HCT116 (cell line): ENCODE measurements at places on chromosomes 5 and 9. TPM values are rescaled to one million over a fixed set of nuclear protein-coding genes. Genes with fewer than 3 reads are reported as not detected.

Gene NEUROG1
- not detected for total RNA-seq

GRCh38 chr5:130251931-130252330 is 347.7 kb downstream of the CHSY3 start:
- H3K27me3 ChIP-seq: no peaks in the 10 kb centered on the region
- no peak for DNase-seq
- no peak overlapping the region for H3K4me3 ChIP-seq
- H3K36me3 ChIP-seq: no peaks in the 10 kb centered on the region

GRCh38 chr5:77921094-77921768 is 145.1 kb upstream of the TBCA start:
- DNase-seq: no peak
- no peak overlapping the region for H3K4me3 ChIP-seq
- no peak overlapping the region for H3K27ac ChIP-seq
- no peaks in the 10 kb centered on the region for H3K36me3 ChIP-seq
- H3K4me1 ChIP-seq: no peaks in the 10 kb centered on the region

- no peak for DNase-seq
- peak overlapping the region; percentile 89 for H3K4me3 ChIP-seq
- peaks cover 4% of the 10 kb centered on the region; the same call in 1 of the 2 replicates for H3K36me3 ChIP-seq
- H3K27ac ChIP-seq: peak overlapping the region; percentile 70; the same call in 1 of the 2 replicates
- no peaks in the 10 kb centered on the region for H3K27me3 ChIP-seq
- H3K4me1 ChIP-seq: peaks cover 20% of the 10 kb centered on the region
These were observed 473 bp downstream of the ZBTB34 start for GRCh38 chr9:126860757-126861466.

Gene EGFLAM
- not detected for total RNA-seq

- H3K27me3 ChIP-seq: no peaks in the 10 kb centered on the region
- no peak overlapping the region for H3K27ac ChIP-seq
- H3K4me1 ChIP-seq: peaks cover 9% of the 10 kb centered on the region
- H3K4me3 ChIP-seq: no peak overlapping the region
These were observed 72.6 kb downstream of the RGS3 start for GRCh38 chr9:113536166-113536482.

- H3K27ac ChIP-seq: no peak overlapping the region
- DNase-seq: no peak
- peaks cover 25% of the 10 kb centered on the region; the same call in 1 of the 2 replicates for H3K36me3 ChIP-seq
- no peak overlapping the region for H3K4me3 ChIP-seq
These were observed 42.2 kb downstream of the SECISBP2 start for GRCh38 chr9:89360465-89360864.

DNA sequence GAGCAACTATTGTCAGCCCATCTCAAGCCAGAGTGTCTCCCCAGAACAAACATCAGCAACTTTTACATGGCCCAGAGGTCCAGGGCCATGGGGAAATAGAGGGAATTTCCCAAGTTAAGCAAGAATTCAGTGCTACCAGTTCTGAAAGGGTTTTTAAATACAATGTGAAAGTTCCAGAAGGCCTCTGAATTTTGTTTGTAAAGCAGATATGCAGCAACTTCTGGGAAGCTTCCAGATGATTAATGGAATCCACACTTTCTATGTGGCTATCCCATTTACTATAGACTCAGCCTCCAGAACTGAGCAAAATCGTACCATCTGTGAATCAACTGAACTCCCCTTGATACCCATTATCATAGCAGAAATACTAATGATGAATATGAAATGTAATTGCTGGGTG is 93.8 kb downstream of the FEM1C start:
- no peak overlapping the region for H3K27ac ChIP-seq
- no peak overlapping the region for H3K4me3 ChIP-seq
- H3K36me3 ChIP-seq: no peaks in the 10 kb centered on the region

- no peaks in the 10 kb centered on the region for H3K27me3 ChIP-seq
- H3K27ac ChIP-seq: no peak overlapping the region
- no peaks in the 10 kb centered on the region for H3K4me1 ChIP-seq
- H3K36me3 ChIP-seq: no peaks in the 10 kb centered on the region
- no peak for DNase-seq
These were observed 233.7 kb downstream of the TLE1 start for GRCh38 chr9:81455462-81456219.

- H3K27ac ChIP-seq: no peak overlapping the region
- no peaks in the 10 kb centered on the region for H3K27me3 ChIP-seq
- H3K4me3 ChIP-seq: no peak overlapping the region
These were observed 430.4 kb downstream of the CAAP1 start for GRCh38 chr9:26462213-26462612.

Gene TMC1
- 0.57 TPM for total RNA-seq

Gene ASPN
- not detected for total RNA-seq

Gene NUP214
- 35.5 TPM for total RNA-seq

DNA sequence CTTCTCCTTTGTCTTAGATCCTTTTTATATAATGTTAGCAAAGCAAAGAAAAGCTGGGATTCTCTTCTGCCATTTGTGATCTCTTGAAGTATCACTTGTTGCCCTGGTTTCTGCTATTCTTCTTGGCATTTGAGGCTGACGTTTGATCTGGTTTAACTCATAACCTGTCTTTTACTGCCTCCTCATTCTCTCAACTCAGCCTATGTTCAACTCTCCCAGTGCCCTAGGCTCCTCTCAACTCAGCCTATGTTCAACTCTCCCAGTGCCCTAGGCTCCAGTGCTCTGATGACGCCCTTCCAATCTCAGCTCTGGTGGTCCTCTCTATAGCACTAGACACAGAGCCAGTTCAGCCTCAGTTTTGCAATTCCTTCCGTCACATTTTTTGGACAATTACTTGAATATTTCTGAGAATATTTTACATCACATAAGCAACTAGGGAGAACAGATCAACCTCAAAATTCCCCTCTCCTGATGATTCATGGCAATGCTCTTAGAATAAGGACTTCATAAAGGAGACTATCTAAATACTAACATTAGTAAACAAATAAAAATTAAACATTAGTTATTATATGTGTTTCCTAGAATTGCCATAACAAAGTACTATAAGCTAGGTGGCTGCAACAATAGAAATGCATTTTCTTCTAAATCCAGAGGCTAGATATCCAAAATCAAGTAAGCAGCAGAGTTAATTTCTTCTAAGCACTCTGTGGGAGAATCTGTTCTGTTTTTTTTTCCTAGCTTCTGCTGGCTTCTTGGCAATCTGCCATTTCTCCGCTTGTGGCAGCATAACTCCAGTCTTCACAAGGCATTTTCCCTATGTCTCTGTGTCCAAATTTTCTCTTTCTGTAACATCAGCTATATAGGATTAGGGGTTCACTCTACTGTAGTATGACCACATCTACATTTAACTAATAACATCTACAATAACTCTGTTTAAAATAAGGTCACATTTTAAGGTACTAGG is 662.1 kb upstream of the FTMT start:
- no peaks in the 10 kb centered on the region for H3K36me3 ChIP-seq
- no peaks in the 10 kb centered on the region for H3K4me1 ChIP-seq
- no peak overlapping the region for H3K4me3 ChIP-seq
- no peaks in the 10 kb centered on the region for H3K27me3 ChIP-seq

DNA sequence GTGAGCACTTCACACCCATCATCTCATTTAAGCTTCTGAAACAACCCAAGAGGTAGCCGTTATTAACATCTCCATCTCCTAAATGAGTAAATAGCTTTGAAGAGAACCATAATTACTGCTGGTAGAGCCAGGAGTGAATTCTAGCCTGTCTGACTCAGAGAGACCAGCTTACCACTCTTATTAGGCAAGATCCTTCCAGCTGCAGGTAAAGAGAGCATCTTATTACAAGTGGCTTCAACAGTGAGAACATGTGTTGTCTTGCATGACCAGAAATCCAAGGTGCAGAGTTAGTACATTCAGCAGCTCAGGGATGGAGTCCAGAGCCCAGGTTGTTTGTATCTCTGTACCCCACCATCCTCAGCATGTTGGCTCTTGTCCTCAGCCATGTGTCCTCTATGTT is 10.9 kb upstream of the AFAP1L1 start:
- no peaks in the 10 kb centered on the region for H3K27me3 ChIP-seq
- no peak overlapping the region for H3K4me3 ChIP-seq
- H3K27ac ChIP-seq: no peak overlapping the region
- H3K36me3 ChIP-seq: no peaks in the 10 kb centered on the region
- DNase-seq: no peak
- H3K4me1 ChIP-seq: no peaks in the 10 kb centered on the region

Gene CDX1
- total RNA-seq: not detected

Gene LOX
- total RNA-seq: 0.12 TPM

- no peaks in the 10 kb centered on the region for H3K27me3 ChIP-seq
- no peak overlapping the region for H3K4me3 ChIP-seq
- H3K27ac ChIP-seq: no peak overlapping the region
- H3K36me3 ChIP-seq: no peaks in the 10 kb centered on the region
- DNase-seq: no peak
These were observed 157.5 kb downstream of the COL23A1 start for GRCh38 chr5:178432421-178433272.

DNA sequence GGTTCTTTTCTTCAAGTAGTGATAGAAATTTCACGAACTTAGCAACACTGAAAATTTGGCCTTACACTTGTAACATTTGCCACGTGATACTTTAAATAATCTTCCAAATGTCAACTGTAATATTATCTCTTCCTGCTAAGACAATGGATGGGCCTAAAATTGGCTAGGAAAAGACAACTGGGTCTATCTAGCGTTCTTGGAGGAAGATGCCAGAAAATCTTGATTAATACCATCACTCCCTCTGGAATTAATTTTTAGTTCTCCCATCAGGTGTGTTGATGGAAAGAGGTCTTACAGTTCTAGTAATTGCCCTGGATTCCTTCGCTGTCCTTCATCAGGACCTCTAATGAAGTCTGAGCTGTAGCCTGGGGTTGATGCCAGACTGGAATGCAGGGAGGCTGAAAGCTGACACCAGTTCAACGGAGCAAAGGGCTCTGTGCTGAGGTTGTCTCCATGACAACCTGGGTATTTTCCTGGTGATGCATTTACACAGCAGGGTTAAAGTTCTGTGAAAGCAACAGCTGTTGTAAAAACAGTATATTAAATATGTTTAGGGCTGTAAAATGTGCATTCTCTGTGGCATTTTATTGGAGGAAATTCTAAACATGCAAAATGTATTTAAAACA is 92.3 kb downstream of the GAS1 start:
- H3K4me1 ChIP-seq: no peaks in the 10 kb centered on the region
- no peak overlapping the region for H3K27ac ChIP-seq
- no peak overlapping the region for H3K4me3 ChIP-seq
- H3K36me3 ChIP-seq: no peaks in the 10 kb centered on the region
- DNase-seq: no peak

DNA sequence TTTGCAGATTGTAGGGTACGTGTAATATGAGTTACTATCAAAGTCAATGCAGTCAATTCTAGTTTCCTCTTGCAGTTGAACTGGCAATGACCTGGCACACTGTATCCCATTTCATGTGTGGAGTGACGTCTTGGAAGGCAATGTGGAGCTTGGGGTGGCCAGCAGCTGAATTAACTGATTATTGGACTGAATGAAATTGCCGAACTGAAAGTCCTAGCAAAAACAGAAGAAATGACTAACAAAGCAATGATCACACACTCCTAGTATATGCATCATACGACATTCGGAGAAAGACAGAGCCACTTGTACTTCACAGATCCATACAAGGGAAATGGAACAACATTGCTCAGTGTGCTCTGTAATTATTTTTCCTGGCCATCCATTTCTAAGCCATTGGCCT is 259.1 kb upstream of the DAPK1 start:
- H3K4me3 ChIP-seq: no peak overlapping the region
- no peaks in the 10 kb centered on the region for H3K36me3 ChIP-seq
- DNase-seq: no peak
- no peaks in the 10 kb centered on the region for H3K4me1 ChIP-seq
- H3K27ac ChIP-seq: no peak overlapping the region

Gene AJM1
- 7.1 TPM for total RNA-seq

DNA sequence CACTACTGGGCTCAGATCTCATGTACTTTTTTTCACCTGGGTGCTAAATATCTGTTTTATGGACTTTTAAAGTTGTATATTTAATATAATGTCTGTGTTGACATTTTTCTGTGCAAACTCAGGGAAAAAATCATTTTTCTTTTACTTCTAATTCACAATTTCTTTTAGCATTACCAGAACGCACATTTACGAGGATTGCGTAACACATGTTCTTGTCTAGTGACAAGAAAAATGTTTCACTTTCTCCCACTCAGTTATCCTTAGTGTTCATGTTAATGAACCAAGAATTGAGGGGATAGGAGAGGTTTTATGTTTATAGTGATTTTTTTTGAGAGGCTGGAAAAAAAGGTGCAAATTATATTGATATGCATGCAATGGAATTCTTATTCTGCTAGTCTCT is 86.3 kb upstream of the PJA2 start:
- H3K27ac ChIP-seq: no peak overlapping the region
- H3K4me3 ChIP-seq: no peak overlapping the region
- H3K4me1 ChIP-seq: no peaks in the 10 kb centered on the region
- no peaks in the 10 kb centered on the region for H3K27me3 ChIP-seq

DNA sequence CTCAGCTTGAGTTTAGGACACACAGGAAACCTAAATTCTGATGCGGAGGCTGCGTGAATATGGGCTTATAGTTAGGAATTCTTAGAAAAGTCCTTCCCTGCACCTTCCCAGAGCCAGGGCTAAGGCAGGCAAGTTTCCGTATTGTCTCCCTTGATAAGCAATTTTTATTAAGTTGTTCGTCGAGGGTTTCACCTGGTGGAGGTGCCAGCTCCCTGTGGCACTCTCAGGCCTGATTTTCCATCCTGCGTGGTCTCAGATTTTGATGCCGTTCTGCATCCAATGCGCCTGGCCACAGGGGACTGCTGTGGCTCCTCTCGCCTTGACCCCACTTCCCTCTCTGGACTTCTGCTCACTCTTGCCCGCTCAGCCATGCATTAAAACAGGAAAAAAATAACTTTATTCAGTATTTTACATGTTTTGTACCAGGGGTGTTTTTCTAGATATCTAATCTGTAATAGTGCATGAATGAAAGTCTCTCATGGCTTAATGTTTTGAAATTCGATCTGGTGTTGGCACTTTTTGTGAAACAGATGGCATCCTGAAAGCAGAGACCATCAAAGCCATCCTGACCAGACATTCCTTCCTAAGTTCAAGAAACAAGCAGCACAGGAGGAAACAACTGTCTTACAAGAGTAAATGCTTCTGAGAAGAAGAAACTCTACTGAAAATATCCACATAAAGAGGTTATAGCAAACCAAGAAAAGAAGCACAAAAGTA is 50.7 kb downstream of the TRIP13 start:
- peaks cover 47% of the 10 kb centered on the region for H3K27me3 ChIP-seq
- H3K4me1 ChIP-seq: no peaks in the 10 kb centered on the region
- H3K4me3 ChIP-seq: no peak overlapping the region

GRCh38 chr9:571741-572140 is 269.8 kb upstream of the DMRT1 start:
- no peak overlapping the region for H3K4me3 ChIP-seq
- no peak overlapping the region for H3K27ac ChIP-seq
- H3K36me3 ChIP-seq: no peaks in the 10 kb centered on the region
- no peaks in the 10 kb centered on the region for H3K27me3 ChIP-seq
- H3K4me1 ChIP-seq: no peaks in the 10 kb centered on the region

- H3K4me3 ChIP-seq: no peak overlapping the region
- no peak overlapping the region for H3K27ac ChIP-seq
- no peaks in the 10 kb centered on the region for H3K36me3 ChIP-seq
- peaks cover 2% of the 10 kb centered on the region; the same call in 1 of the 2 replicates for H3K4me1 ChIP-seq
- H3K27me3 ChIP-seq: no peaks in the 10 kb centered on the region
These were observed 6.7 kb downstream of the AP3B1 start for GRCh38 chr5:78287833-78288232.
